Stimulated activated memory B cell treated with anti-CD40 and anti-IgM and Interleukin-4, amounts not matched to agents 10 μg/mL and 1 μg/mL and 100 μg/mL, for 72 hours (primary cell): ENCODE measurements at places on chromosomes 3 and 15.
A peak's percentile ranks its signal among the peaks of the same experiment; 100 is the strongest.

DNA sequence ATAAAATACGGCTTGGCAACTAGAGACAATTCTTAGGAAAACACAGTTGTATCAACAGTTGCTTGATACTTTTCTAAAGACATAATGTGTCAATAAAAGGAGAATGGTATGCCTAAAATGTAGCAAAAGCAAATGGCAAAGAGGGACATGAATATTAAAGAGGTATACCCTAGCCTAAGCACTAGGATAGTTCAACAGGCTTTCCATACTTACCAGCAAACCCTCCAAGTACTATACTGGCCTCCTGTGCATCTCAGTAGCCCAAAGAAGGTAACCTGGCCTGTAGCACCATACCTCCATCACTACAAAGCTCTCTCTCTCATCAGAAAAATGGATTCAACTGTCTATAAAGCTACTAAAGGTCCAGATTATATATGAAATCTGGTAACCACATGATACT, 7.5 kb downstream of the SETD2 start:
- H3K27me3 ChIP-seq = no peaks in the 10 kb centered on the region
- H3K4me1 ChIP-seq = peaks cover 93% of the 10 kb centered on the region
- no peak for ATAC-seq
- H3K27ac ChIP-seq = no peak overlapping the region
- peaks cover 16% of the 10 kb centered on the region for H3K36me3 ChIP-seq

GRCh38 chr15:54719325-54719724, 477.4 kb downstream of the RSL24D1 start:
- no peaks in the 10 kb centered on the region for H3K36me3 ChIP-seq
- ATAC-seq = no peak
- H3K27me3 ChIP-seq = no peaks in the 10 kb centered on the region
- no peak overlapping the region for H3K4me3 ChIP-seq
- no peak overlapping the region for H3K27ac ChIP-seq

GRCh38 chr15:28017423-28017924, 81.6 kb downstream of the OCA2 start:
- H3K36me3 ChIP-seq = no peaks in the 10 kb centered on the region
- no peak for ATAC-seq
- H3K27me3 ChIP-seq = peaks cover 10% of the 10 kb centered on the region
- no peak overlapping the region for H3K4me3 ChIP-seq
- H3K27ac ChIP-seq = no peak overlapping the region

DNA sequence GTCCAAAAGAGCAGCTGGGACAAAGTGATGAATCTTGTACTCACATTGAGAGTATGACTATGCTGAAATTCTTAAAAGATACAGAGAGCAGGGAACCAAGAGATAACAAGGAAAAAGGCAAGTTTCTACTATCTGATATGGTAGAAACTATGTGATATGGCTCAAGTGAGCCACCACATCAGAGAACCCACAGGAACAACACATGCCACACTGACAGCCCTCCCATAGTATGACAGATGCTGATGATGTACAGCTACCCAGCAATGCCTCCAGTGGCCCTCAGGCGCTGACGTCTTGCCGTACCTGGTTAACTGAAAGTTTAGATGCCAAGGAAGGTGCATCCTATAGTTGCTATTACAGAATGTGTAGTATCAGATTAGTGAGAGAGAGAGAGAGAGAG, 42.4 kb downstream of the CHAC1 start:
- peaks cover 63% of the 10 kb centered on the region for H3K36me3 ChIP-seq
- no peak overlapping the region for H3K27ac ChIP-seq
- no peaks in the 10 kb centered on the region for H3K4me1 ChIP-seq
- no peak overlapping the region for H3K4me3 ChIP-seq
- no peak for ATAC-seq

GRCh38 chr3:158792709-158793108, 9.1 kb upstream of the MFSD1 start:
- H3K27ac ChIP-seq = no peak overlapping the region
- H3K4me1 ChIP-seq = peaks cover 6% of the 10 kb centered on the region
- no peaks in the 10 kb centered on the region for H3K27me3 ChIP-seq

GRCh38 chr15:52379395-52380106, 83.9 kb upstream of the MYO5C start:
- peak; percentile 80 for ATAC-seq
- peak overlapping the region; percentile 15 for H3K4me3 ChIP-seq
- peak overlapping the region; percentile 62 for H3K27ac ChIP-seq
- H3K4me1 ChIP-seq = peaks cover 42% of the 10 kb centered on the region

DNA sequence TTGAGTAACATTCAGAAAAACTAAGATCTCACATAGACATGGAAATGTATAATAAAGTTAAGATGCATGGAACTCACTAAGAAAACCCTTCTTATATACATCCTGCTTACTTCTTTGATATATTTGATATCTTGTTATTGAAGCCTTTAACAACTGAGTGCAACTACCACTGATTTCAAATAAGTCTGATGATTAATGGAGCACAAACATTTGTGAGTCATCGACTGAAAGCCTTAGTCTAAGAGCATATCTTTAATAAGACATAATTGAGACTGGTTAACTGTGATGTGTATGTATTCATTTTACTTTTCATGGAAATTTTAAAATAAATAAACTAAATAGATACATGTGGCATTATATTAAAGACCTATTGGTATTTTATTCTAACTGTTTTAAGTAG, 740.5 kb downstream of the EPHA3 start:
- no peaks in the 10 kb centered on the region for H3K4me1 ChIP-seq
- no peak overlapping the region for H3K4me3 ChIP-seq
- H3K36me3 ChIP-seq = no peaks in the 10 kb centered on the region
- no peak for ATAC-seq
- no peaks in the 10 kb centered on the region for H3K27me3 ChIP-seq

- H3K4me1 ChIP-seq = peaks cover 8% of the 10 kb centered on the region
- peaks cover 34% of the 10 kb centered on the region for H3K36me3 ChIP-seq
- no peaks in the 10 kb centered on the region for H3K27me3 ChIP-seq
- peak; percentile 54 for ATAC-seq
- H3K27ac ChIP-seq = no peak overlapping the region
These were observed 96.6 kb downstream of the EFL1 start for GRCh38 chr15:82165948-82166376.

GRCh38 chr3:47996440-47996839, 19.8 kb downstream of the MAP4 start:
- peak overlapping the region; percentile 3 for H3K27ac ChIP-seq
- peaks cover 22% of the 10 kb centered on the region for H3K4me1 ChIP-seq
- no peak overlapping the region for H3K4me3 ChIP-seq
- peaks cover 43% of the 10 kb centered on the region for H3K36me3 ChIP-seq

GRCh38 chr3:72009851-72010443, 225.0 kb upstream of the PROK2 start:
- H3K27ac ChIP-seq = no peak overlapping the region
- H3K4me3 ChIP-seq = no peak overlapping the region
- no peaks in the 10 kb centered on the region for H3K4me1 ChIP-seq
- peaks cover 51% of the 10 kb centered on the region for H3K27me3 ChIP-seq
- no peaks in the 10 kb centered on the region for H3K36me3 ChIP-seq
- ATAC-seq = peak; percentile 55

DNA sequence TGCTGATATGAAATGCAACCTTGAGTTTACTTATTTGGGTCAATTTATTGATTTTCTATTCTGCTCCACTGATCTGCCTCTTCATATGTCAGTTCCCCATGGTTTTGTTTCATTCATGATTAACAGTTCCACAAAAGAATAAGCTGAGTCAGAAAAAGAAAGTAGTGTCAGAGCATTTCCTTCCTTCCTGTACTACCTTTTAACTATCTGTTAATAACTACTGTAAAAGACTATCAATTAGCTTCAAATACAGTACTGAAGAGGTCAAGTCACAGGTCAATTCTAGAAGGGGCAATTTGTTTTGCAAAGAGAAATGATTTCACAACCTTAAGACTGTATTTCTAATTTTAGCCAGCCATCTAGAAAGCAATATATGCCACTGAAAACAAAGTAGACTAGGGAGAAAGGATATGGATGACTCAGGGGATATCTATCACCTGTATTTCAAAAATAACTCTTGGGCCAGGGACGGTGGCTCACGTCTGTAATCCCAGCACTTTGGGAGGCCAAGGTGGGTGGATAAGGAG, 129.5 kb downstream of the TFDP2 start:
- peaks cover 20% of the 10 kb centered on the region for H3K4me1 ChIP-seq
- H3K4me3 ChIP-seq = no peak overlapping the region
- H3K27ac ChIP-seq = no peak overlapping the region
- peaks cover 24% of the 10 kb centered on the region for H3K36me3 ChIP-seq

GRCh38 chr3:98530676-98531075, 1.1 kb upstream of the GPR15 start:
- no peaks in the 10 kb centered on the region for H3K27me3 ChIP-seq
- peaks cover 29% of the 10 kb centered on the region for H3K4me1 ChIP-seq
- no peak for ATAC-seq
- peak overlapping the region; percentile 77 for H3K27ac ChIP-seq

DNA sequence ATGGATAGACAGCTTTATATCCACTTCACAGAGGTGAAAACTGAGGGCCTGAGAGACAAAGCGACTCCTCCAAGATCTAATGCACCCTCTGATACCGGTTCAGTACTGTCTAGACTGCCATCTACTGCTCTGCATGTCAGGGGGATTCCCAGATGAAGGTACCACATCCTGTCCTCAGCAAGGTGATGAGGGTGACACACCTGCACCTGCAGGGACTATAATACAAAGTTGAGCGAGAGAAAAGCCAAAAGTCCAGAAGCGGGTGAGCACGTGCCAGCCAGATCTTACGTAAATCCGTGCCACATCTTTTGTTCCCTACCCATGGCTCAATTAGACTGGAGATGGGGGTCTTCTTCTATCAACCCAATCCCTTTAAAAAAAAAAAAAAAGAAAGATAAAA, 32.4 kb upstream of the HES1 start:
- peak; percentile 79 for ATAC-seq
- H3K4me3 ChIP-seq = peak overlapping the region; percentile 57
- no peaks in the 10 kb centered on the region for H3K36me3 ChIP-seq

DNA sequence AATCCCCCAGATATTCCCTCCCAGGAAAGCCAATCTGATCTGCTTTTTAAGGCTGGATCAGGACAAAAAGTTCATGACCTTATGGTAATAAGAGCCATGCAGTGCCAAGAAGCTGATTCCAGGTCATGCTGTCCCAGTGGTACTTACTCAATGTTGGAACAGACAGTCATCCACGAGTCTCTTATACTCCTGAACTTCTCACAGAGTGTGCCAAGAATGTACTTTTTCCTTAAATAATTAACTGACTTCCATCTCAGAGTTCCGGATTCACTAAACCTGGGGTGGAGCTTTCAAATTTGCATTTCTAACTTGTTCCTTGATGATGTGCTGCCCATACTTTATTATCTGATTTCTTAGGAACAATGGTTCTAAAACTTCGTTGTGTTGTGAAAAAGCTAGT, 3.4 kb upstream of the P3H2 start:
- no peak overlapping the region for H3K4me3 ChIP-seq
- H3K27me3 ChIP-seq = peaks cover 48% of the 10 kb centered on the region
- no peak overlapping the region for H3K27ac ChIP-seq
- no peak for ATAC-seq
- no peaks in the 10 kb centered on the region for H3K36me3 ChIP-seq

- peaks cover 6% of the 10 kb centered on the region for H3K36me3 ChIP-seq
- peaks cover 50% of the 10 kb centered on the region for H3K27me3 ChIP-seq
- H3K4me3 ChIP-seq = no peak overlapping the region
These were observed 13.4 kb upstream of the HCN4 start for GRCh38 chr15:73382115-73382514.

- peak overlapping the region; percentile 86 for H3K4me3 ChIP-seq
- no peak for ATAC-seq
- H3K4me1 ChIP-seq = peaks cover 12% of the 10 kb centered on the region
- H3K27me3 ChIP-seq = peaks cover 39% of the 10 kb centered on the region
- H3K36me3 ChIP-seq = no peaks in the 10 kb centered on the region
- peak overlapping the region; percentile 78 for H3K27ac ChIP-seq
These were observed 1.3 kb downstream of the PLCH1 start for GRCh38 chr3:155743606-155744005.
